ENCODE measurements at places on chromosomes 4 and X.
A peak's percentile ranks its signal among the peaks of the same experiment; 100 is the strongest.

- DNase-seq, result no peak
These were observed 1.0 kb downstream of the GPR50 start for GRCh38 chrX:151177141-151178027.

DNA sequence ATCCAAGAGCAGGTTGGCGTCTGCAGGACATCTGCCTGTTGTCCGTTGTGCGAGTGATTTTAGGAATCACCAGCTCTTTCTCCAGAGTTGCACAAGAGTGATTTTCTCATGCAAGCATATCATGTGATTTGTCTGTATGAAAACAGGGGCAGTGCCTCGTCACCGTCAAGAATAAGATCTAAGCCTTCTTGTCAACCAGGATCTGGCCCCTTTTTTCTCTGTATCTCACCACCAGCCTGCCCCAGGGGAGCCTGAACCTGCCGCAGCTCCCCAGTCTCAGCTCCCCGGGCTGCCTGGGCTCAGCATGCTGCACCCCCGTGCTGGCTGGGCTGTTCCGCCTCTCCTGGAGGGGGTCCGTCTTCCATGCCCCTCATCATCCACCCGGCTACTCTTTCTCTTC, 90.5 kb downstream of the STOX2 start:
- DNase-seq, result no peak

GRCh38 chr4:13615161-13615560, 12.4 kb downstream of the BOD1L1 start:
- DNase-seq, result no peak

DNA sequence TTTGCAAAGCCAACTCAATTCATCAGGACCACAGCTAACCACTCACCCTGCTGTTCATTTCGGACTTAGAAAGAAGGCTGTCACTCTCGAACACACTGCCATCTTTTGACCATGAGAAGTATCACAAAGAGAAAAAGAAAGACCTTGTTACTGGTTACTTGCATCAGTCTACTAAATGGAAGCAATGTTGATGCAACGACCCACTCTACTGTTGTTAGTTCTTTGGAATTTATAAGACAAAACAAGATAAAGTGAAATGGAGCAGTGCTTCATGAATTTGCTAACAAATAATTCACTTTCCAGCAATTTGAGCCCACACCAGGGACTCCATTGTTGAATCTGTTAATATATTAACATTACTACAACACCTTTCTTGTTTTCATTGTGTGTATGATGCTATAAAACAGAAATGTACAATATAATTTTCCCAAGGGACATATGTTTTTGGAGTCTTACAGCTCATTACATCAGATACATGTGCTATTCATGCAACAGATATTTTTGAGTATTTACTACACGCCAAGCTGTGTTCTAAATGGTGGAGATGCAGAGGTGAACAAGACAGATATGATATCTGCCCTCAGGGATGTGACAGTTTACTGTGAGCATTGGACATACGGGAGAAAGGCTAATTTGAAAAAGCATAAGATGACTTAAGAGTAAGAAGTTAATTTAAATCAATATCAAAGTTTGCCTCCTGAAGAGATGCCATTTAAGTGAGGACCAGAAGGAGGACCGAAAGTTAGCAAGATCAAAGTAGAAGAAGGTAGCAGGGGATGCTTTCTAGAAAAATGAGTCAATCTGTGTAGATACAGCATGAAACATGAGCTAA, 87.2 kb downstream of the AREG start:
- DNase-seq, result peak; percentile 80

GRCh38 chrX:67724359-67725110, 180.7 kb downstream of the AR start:
- DNase-seq, result no peak

DNA sequence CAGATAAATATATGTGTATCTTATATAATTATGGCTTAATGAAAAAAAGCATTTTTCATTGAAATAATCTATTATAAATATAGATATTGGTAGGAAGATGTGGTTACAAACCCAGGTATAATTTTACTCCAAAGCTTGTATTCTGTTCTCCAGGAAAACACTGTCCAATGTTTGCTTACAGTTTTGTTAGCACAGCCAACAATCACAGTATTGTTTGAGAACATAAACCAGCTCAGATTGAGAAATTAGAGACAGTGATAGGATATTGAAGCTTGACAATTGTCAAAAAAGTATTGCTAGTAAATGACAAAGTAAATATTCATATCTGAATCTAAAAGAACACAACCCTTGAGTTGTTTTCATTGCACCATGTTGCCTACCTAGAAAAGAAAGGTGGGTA, 228.8 kb downstream of the ADGRL3 start:
- no peak for DNase-seq

DNA sequence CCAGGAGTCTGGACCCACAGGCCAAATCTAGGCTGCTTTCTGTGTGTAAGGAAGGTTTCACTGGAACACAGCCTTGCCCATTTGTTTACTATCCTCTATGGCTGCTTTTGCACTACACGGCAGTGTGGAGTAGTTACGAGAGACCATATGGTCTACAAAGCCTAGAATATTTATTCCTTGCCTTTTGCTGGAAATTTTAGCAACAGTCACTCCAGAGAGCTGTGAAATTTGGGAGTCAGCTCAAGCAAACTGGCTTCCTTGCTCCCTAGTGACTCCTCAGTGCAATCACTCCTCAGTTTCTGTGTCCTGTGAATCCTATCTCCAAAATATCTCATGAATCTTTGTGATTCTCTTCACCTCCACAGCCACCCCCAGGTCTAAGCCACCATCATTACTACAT, 99.0 kb upstream of the CPEB2 start:
- DNase-seq, result no peak

- no peak for DNase-seq
These were observed 110.3 kb downstream of the PRKX start for GRCh38 chrX:3603026-3603661.

GRCh38 chr4:26822546-26822945, 38.1 kb upstream of the STIM2 start:
- DNase-seq, result no peak

DNA sequence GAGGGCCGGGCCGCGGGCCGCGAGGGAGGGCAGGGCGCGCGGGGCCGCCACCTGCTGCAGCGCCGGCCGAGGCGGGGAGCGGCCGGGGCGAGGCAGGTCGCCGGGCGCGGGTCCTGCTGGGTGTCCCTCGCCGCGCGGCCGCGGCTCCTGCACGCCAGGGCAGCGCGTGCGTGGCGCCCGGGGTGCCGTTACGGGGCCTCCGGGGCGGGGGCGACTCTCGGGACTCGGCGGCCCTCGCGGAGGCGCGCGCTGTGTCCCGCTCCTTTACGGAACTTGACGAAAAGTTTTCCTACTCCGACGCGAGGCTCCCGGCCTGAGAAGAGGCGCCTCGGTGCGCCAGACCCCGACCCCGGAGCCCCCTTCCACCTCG, 329 bp downstream of the TBC1D14 start:
- no peak for DNase-seq

DNA sequence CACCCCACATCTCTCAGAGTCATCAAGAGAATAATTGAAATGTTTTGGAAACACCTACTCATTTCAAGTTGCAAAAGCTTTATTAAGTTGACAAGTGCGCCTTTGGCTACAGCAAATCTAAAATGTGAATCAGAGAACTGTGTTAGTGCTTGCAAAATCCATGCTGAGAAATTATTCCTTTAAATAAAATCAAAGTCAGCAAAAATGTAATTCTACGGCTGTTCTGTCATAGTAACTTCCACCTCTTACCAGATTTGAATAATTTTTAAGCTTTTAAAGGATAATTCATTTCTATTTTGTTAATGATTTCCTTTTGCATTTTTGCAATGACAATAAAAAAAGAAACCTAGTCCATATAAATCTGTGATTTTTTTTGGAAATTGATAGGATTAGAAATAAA, 1779.1 kb downstream of the STIM2 start:
- DNase-seq, result no peak

- DNase-seq, result no peak
These were observed 48.1 kb downstream of the GPRIN3 start for GRCh38 chr4:89259301-89260028.

DNA sequence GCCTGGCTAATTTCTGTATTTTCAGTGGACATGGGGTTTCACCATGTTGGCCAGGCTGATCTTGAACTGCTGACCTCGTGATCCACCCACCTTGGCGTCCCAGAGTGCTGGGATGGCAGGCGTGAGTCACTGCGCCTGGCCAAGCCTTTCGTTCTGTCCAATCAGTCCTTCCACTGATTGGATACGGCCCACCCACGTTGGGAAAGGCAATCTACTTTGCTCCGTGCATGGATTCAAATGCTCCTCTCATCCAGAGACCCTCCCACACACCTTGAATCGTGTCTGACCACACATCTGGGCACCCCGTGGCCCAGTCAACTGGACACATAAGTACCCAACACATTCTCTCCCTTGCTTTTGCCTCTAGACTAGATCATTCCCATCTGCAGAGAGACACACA, 74.9 kb downstream of the CRLF2 start:
- DNase-seq, result no peak

GRCh38 chr4:119211867-119212233, 663 bp upstream of the USP53 start:
- no peak for DNase-seq

- DNase-seq, result peak; percentile 6
These were observed 48.3 kb upstream of the TMEM150C start for GRCh38 chr4:82610041-82610440.

- peak; percentile 48 for DNase-seq
These were observed 240.4 kb upstream of the TET2 start for GRCh38 chr4:104906276-104906675.

GRCh38 chr4:39228377-39228776, 46.0 kb downstream of the WDR19 start:
- DNase-seq, result no peak

- no peak for DNase-seq
These were observed 28.9 kb upstream of the VEGFD start for GRCh38 chrX:15413101-15413500.

- no peak for DNase-seq
These were observed 185.5 kb upstream of the PITX2 start for GRCh38 chr4:110808351-110808878.

GRCh38 chr4:142549726-142550463, 296.2 kb downstream of the INPP4B start:
- peak; percentile 94 for DNase-seq

- DNase-seq, result peak; percentile 90
These were observed 651 bp downstream of the UCHL1 start for GRCh38 chr4:41257257-41257901.

DNA sequence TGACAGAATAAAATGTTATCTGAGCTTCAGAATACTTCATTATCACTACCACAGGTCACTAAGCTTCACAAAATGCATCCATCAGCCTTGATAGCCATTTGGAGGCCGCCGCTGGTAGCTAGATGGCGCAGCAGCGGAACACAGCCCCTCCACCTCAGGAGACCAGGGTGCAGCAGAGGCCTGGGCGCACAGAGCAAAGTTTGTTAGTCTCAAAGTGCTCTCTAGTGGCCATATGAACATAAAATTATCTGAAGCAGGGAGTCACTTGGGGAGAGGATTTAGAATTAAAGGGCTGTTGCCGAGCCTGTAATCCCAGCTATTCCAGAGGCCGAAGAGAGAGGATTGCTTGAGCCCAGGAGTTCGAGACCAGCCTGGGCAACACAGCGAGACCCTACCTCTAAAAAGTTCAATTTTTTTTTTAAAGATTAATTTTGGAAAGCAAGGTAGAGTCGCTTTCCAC, 8.1 kb upstream of the DCTD start:
- peak; percentile 19 for DNase-seq

DNA sequence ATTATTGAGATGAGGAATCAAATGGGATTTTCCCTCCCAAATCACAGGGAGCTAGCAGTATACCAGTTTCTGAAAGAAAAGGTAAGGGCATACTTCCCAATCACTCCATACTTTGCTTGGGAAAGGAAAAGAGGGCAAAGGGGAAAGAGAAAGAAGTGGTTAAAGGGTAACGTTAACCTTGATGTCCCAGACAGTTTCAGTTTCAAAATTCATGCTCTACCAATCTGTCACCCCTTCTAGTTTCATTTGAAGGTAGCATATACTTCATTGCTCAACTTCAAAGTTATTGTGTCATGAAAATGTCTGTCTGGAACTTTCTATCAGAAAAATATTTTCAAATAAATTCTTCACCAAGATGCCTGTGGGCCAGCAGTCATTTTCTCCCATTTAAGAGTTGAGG, 16.0 kb downstream of the TNMD start:
- no peak for DNase-seq

DNA sequence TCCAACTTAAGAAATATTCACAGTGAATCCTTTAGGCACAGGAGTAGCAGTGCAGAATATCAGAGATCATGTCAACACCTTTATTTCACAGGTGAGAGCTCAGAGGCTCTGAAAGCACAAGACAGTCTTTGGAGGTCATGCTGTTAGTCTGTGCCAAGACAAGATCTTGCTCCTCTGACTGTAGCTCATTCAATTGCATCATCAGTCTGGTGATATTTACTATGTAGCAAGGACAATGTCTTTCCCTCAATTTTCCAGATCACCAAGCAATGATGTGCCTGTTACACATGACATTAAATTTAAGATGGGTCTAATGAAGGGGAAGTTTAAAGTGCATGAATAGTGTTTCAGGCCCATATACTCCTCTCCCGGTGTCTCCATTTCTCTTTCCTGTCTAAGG, 277.5 kb downstream of the IL15 start:
- DNase-seq, result no peak

DNA sequence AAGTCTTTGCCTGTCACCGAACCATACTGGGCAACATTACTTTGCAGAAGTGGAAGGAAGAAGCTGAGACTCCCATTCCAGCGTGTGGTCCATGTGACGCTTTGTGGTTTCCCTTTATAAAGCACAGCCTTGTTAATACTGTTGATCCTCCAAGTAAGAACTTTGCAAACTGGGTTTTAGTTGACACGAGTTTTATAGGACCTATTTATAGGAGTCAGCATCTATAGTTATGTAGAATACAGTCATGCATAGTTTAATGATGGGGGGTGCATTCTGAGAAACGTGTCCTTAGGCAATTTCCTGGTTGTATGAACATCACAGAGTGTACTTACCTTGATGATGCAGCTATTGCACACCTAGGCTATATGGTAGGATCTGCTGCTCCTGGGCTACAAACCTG, 1879.4 kb upstream of the TENM3 start:
- no peak for DNase-seq

- no peak for DNase-seq
These were observed 73.3 kb downstream of the CRLF2 start for GRCh38 chrX:1139185-1139500.

All from NCI-H1417 (cell line).